Stimulated activated CD8-positive, alpha-beta memory T cell treated with anti-CD3 and anti-CD28 coated beads, Interleukin-7, amount 100 ng/mL, for 24 hours (primary cell): ENCODE measurements at places on chromosomes 7 and 10.

- no peak for DNase-seq
Observed at GRCh38 chr7:2982401-2982800, 61.3 kb downstream of the CARD11 start.

DNA sequence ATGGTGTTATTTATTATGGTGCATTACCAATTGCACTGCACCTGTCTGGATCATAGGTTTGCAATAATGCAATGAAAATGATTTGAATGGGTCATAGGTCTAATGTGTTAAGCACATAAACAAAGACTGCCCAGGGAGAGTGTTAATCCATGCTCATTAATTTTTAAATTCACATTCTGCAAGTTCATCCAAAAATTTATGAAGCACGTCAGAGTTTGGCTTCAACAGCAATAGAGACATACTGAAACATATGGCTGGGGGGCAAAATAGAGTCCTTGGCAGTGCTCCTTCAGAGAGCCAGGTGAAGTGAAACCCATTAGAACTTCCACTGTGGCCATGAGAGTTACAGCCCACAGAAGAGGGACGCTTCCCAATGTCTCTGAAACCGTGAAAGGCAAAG, 441.1 kb downstream of the POM121L12 start:
- no peak for DNase-seq

- no peak for DNase-seq
Observed at GRCh38 chr7:40156988-40157387, 22.2 kb downstream of the SUGCT start.

GRCh38 chr10:93149761-93150160, 76.1 kb downstream of the CYP26A1 start:
- DNase-seq = no peak

- no peak for DNase-seq
Observed at GRCh38 chr7:70036695-70037094, 438.4 kb downstream of the AUTS2 start.

DNA sequence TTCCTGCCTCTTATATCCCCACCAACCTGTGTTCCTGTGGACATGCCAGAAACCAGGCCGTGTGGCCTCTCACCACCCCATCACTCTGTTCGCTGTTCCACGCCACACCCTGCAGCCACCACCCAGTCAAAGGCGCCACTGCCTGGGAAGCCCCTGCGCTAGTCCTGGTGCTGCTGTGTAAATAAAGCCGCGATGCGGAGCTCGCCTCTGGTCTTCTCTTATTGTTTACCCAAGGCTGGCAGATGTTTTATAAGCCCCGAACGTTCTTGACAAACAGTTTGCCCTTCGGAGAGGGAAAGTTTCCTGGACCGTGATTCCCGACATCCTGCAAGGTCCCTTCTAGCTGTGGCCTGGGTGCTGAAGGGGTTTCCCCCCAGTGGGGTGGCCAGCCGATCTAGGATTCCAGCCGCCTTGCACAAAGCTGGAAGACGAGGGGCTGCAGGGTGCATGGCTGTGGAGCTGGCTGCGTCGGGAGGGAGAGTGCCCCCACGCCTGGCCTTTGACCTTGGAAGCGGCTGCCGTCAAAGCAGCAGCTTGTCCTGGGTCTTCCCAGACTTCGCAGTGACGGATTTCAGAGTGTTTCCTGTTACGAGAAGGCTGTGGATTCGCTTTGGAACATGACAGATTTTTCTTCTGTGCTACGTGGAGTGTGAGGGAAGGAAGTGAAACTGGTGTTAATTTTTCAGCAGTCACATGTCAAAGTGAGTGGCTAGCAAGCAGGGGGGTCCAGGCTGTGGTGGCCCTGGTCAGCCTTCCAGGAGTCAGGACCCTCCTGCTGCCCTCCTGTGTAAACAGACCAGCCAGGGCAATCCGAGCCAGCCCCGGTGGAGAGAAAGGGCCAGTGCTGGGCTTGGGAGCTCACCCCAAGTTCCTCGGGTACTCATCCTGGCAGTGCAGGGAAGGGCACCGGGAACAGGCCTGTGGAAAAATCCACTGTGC, 61.6 kb downstream of the LHPP start:
- DNase-seq = no peak

GRCh38 chr7:674454-675410, 51.8 kb upstream of the DNAAF5 start:
- DNase-seq = no peak

GRCh38 chr7:94294471-94295131, 100.1 kb upstream of the COL1A2 start:
- DNase-seq = no peak

GRCh38 chr7:24191362-24191761, 92.6 kb upstream of the NPY start:
- no peak for DNase-seq
